ENCODE measurements at places on chromosomes 7 and 10.

- DNase-seq: no peak
Measured at GRCh38 chr7:130415006-130415405, 25.8 kb downstream of the CEP41 start.

DNA sequence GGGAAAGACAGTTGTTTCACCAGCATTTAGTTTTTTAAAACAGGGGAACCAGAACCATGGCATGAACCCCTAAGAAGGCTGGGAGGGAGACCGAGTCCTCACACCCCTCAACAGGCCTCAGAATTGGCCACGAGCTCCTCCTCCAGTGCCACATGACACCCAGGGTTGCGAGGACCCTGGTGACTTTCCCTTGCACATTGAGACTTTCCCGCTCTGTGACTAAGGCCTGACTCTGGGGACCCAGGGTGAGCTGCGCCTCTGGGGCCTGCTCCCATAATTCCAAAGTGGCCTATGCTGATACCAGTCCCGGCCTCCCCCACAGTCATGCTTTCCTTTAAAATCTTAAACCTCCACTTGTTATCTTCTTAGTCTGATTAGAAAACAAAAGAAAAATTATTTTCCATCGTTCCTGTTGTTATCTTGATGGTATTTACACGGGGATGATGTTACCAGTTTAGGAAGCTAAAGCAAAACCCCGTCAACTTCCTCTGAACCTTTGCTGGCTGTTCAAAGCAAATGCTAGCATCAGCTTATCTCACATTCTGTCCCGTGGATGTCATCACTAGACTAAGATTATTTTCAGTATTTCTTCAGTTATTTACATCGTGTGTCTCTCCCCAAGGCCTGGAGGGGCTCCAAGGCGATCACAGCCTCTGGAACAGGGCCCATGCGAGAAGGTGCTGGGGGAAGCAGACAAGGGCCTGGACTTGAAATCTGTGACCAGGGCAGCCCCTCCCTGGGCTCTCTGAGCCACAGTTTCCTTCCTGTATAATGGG, 42.1 kb downstream of the FAM53B start:
- peak; percentile 50 for DNase-seq

DNA sequence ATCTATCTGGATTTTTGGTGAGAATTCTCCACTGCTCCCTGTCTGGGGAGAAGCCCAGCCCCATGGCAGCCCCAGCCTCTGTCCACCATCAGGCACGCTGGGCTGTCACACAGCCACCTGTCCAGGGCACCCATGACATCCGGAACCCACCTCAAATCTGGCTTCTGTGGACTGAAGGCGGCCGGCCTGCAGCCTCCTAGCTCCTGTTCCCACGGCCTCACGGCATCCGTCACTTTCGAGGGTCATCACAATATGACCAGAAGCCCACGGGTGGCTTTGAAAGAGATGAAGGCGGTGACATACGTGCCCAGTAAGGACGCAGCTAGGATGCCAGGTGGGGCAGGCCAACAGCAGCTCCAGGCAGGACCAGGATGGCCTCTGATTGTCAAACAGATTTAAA, 140.9 kb downstream of the PTPRN2 start:
- no peak for DNase-seq

DNA sequence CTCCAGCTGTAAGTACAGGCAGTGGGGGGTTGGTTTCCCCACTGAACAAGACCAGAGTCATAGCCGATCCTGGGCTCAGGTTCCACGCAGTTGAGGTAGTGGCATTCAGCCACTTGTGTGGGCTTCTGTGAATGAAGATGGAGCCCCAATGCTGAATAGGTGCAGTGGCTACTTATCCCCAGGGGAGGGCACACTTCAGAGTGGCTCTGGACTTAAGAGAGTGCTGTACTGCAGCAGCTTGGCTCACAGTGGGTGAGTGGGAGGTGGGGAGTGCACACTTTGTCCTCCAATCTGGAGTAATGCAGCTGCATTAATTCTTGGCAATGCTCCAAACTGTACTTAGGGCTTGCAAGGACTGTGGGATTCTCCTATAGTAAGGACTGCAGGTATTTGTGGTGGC, 81.9 kb downstream of the BUB3 start:
- no peak for DNase-seq

GRCh38 chr7:7537711-7538110, 2.0 kb upstream of the COL28A1 start:
- no peak for DNase-seq

GRCh38 chr10:12588091-12588860, 238.9 kb downstream of the CAMK1D start:
- DNase-seq: no peak

- DNase-seq: no peak
Measured at GRCh38 chr10:77417806-77418640, 219.6 kb downstream of the KCNMA1 start.

DNA sequence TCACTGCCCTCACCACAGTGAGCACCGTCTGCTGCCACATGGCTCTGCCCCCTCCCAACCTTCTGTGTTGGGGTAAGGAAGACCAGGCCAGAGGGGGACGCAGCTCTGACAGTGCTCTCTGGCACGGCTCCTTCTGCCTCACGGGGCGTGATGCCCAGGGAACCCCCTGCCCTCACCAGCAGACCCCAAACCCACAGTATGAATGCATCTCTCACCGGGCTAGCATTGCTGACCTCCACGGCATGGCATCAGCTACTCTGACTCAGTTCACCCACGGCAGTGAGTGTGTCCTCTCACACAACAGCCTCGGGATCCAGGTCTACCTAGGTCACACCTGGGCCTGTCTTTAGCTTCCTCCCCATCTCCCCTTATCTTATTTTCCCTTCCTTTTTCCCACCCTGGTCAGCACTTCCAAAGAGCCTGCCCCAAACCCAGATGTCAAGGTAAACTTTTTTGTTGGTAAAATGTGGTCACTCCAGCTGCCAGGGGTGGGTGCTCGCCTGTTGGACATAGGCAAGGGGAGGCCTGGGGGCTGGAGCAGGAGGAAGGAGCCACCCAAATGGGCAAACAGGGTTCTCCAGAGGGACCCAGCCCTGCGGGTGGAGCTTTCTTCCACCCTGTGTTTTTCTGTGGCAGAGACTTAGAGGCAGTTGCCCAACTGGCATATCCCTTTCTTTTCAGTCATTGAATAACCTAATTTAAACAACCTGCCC, 4.4 kb downstream of the CALML3 start:
- no peak for DNase-seq

DNA sequence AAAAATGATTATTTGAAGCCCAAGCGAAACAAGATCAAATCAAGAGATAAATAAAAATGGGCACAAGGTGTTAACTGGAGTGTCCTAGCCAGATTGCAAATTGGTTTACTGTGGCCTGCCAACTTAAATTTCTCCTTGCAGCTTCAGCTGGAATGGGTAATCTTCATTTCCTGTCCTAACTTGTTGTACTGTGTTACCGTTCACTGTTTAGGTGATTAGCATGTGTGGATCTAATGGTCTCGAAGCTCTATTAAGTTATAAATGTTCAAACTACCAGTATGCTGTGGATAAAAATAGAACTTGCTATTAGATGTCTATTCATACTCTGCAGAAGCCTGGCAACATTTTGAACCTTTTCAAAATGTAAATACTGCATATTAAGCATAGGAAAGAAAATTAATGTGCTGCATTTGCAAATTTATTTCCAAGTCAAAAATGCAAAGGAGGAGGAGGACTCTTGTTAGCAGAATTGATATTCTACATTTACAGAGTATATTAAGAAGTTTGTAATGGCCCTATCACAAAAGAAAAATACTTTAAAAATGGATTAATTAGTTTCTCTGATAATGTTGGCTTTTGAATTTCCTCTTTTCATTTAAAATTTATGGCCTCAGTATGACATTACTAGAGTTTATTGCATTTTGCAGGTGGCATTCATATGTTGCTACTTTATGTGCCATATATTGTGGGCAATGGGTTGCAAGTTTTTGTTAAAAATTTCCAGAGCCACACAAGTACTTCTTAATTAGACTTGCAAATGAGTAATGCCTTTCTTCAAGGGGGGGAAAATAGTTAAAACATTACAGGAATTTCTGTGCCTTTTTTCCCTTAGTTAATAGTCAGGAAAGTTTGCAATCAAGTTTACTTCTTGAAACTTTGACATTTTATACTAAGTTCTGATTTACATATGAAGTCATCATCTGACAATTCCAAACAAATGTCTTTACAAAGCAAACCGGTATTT, 92.1 kb downstream of the CABCOCO1 start:
- DNase-seq: no peak

- no peak for DNase-seq
Measured at GRCh38 chr10:22389856-22390589, 44.7 kb downstream of the SPAG6 start.

GRCh38 chr10:73644767-73645166, 3.5 kb upstream of the MYOZ1 start:
- no peak for DNase-seq
